ENCODE measurements at places on chromosomes 1 and 21.

DNA sequence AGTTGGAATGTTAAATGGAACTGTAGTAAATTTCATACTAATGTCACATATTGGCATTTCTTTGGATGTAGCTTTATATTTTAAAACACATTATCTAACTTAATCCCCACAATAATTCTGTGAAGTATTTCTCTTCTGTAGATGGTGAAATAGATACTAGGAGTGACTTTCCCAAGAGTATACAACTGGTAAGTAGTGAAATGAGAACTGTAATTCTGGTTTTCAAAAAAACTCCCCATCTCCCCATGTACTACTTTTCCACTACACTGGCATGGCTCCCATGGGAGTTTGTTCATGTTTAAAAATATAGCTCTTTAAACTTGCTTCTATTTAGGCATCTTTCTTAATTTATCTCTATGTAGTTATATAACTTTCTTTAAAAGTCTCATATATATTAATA is 10.2 kb downstream of the CHML start:
- DNase-seq, result no peak

DNA sequence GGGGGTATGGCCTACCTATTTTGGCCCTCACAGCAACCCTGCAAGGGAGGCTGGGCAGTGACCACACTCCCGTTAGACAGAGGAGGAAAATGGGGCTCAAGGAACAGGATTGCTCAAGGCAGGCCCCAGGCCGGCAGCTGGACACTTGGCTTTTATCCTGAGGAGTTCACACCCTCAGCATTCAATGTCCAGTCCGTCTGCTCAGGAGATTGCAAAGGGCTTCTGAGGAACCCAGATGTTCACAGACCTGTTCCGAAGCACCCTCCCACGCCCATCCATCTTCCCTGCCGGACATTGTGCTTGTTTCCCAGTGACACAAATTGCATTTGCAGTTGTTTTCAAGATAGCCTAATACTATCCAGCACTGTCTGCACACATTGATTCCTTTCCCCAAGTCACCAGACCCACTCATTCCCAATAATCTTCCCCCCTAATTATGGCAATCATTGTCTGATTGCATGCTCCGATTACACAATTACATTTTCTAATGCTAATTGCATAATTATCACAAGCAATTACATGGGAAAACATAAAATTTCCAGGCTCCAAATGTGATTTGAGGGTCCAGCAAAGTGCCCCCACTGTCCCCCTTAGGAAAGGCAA is 4.3 kb upstream of the UBL4B start:
- no peak for DNase-seq

DNA sequence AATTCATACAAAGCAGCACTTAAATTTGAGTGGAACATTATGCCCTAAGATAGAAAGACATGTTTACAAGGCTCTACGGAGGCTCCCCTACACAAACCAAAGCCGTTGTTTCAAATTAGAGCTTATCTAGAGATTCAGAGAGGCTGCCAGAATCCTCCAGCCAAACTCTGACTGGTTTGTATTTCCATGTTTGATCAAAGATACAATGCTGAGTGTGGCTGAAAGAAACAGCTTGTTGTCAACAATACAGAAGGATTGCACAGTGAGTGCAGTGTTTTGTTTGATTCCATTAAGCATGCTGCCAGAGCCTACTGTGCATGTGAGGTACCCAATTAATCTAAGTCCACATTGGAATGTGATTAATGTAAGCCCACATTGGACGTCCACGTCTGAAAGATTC is 402.7 kb downstream of the DISC1 start:
- no peak for DNase-seq

- no peak for DNase-seq
These were observed 8.9 kb downstream of the DISP1 start for GRCh38 chr1:222823695-222824094.

DNA sequence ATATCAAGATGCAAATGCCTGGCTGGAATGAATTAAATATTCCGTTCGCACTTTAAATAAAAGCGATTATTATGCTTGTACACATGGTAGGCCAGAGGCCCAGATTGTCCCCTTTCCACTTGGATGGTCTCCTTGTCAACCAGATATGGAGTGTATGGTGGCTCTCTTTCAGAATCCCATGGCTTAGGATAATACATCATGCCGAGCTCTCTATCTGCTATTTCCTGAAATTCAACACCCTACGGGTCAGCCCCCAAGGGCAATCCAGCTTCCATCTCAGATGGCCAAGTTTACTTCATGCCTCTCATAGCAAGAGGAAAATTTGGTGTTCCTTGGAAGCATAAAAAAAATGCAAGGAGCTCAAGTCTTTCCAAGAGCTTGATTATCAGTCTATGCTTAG is 25.4 kb upstream of the FMO1 start:
- DNase-seq, result peak; percentile 37

GRCh38 chr1:15218287-15219279 is 28.4 kb upstream of the FHAD1 start:
- DNase-seq, result no peak
